Endodermal cell (in vitro differentiated cells): ENCODE measurements at places on chromosomes 11 and 22.

GRCh38 chr11:115580927-115581680, 76.9 kb upstream of the CADM1 start:
- DNase-seq, result no peak

DNA sequence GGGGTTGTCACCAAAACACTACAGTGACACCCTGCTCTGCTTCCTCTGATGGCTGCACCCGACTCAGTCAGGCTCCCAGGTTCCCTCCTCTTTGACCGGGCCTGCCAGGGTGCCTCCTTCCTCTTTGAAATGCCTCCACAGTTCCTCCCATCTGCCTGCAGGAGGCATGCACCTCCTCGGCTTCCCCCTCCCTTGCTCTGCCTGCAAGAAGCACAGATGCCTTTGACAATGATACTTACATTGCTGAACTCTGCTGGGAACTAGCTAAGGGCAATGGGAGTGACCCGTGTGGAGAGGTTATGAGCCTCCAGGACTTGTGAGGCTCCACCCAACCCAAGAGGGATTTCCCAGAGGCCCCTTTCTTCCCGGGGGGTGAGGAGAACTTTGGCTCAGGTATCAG, 674.1 kb downstream of the OPCML start:
- DNase-seq, result peak; percentile 91

- no peak for DNase-seq
Measured at GRCh38 chr11:31725176-31725575, 85.9 kb downstream of the PAX6 start.

DNA sequence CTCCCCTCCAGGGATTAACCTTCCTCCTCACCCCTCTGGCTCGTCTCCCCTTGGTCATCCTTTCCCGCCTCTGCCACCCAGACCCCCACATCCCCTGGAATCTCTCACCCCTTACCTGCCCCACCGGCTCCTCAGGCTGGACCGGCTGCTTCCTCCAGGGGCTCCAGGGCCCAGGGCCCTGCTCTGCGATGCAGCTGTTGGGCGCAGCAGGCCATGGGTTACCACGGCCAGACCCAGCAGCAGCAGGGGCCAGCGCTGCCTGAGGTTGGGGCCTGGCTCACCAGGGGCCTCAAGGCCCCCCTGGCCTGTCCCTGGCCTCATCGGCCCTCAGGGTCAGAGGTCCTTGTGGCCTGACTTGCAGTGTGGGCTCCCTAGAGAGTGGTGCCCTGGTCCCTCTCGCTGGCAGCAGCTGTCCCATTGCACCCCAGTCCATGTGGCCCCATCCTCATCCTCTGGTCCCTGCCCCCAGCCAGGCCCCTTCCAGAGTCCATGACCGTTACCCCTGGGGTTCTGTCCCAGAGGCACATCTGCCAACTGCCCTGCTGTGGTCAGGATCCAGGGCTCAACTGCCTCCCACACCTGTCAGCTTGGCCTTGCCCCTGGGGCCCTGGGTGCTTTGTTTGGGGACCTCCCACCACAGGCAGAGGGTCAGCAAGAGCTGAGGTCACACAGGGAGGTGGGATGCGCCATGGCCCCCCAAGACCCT, at the start of gene IGLL1:
IGLL1 (minus strand) TSS at position 421 of the 706 bp plus-strand sequence; CDS start at position 321, 100 bp downstream.
- DNase-seq, result no peak

- no peak for DNase-seq
Measured at GRCh38 chr11:96329855-96330510, 13.0 kb downstream of the MAML2 start.

DNA sequence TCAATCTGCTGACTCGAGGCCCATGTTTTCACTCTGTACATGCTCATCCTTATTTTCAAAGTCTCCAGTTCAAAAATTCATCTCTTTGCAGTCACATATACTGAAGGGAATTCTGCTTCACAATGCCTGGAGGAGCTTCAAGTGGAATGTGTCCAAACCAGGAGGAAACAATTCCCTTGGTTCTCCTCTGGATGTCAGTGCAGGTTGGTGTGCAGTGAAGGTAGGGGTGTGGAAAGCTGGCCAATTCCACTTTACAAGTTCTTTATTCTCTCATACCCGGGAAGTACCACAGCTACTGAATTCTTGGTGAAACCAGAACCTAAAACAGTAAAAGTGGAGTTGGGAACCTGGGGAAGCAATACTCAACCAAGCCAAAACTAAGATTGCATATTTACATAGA, 57.3 kb downstream of the BDNF start:
- peak; percentile 24 for DNase-seq

DNA sequence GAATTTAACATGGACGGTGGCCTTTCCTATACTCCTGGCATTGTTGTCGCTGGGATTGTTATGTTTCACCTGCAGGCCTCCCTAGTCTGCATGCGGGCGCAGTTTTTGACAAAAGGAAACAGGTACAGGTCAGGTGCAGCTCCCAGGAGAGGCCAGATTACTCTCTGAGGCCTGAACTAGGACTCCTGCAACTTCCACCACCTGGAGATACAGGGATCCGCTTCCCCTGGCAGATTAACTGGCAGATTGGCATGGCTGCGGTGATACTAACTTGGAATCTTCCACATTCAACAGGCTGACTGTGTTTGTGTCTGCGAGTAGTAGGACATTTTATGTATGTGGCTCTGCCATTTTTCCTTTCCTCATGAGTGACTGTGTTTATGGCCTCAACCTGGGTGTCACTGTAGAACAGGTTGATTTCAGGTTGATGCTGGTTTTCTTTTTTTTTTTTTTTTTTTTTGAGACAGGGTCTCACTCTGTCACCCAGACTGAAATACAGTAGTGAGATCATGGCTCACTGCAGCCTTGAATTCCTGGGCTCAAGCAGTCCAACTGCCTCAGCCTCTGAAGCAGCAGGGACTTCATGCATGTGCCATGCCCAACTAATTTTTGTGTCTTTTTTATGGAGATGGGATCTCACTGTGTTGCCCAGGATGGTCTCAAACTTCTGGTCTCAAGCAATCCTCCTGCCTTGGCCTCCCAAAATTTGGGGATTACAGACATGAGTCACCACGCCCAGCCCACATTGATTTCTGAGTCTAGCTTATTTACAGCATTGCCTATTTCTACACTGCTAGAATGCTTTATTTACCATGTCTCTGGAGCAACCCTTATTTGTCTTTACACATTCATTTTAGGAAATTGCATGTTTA, 1.7 kb upstream of the USP28 start:
- DNase-seq, result peak; percentile 30

- DNase-seq, result no peak
Measured at GRCh38 chr11:70298243-70298915, 27.9 kb downstream of the PPFIA1 start.

- peak; percentile 86 for DNase-seq
Measured at GRCh38 chr11:90134478-90135003, at the start of gene NAALAD2. Gene NAALAD2 (plus strand): TSS chr11:90134663. CDS start chr11:90134759, 96 bp downstream.

DNA sequence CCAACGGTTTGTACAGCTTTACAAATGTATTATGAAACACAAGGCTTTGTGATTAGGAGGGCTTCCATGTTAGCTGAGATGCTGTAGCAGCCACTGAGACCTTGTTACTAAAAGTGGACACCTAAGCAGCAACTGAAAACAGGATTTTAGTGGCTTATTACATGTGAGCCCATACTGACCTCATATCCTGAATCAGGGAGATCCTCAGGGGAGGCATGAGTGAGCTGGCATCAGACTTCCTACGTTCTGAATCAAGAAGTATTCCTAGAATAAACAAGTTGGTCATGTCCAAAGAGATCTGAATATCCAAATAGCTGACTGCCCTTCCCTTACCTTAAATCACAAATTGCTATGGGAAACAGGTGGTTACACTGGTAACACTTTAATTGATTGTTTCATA, 59.1 kb upstream of the SCUBE2 start:
- DNase-seq, result no peak

GRCh38 chr11:62548545-62549335, 2.1 kb upstream of the AHNAK start:
- DNase-seq, result no peak

DNA sequence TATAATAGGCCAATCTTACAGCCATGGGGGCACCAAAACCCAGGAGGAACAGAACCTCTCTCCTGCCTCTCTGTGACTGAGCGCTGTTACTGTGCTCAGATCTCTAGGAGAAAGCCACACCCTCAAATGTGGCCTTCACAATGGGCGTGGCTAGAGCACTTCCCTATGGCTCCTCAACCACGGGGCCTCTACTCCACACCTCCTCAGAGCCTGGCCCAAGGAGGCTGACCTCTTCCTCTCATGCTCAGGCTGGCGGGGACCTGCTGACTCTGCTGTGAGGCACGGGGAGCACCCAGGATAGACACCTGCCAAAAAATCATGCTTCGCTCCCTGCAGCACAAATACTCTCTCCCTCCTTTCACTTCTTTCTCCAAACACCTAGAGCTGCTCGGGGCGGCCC, 41.0 kb downstream of the C11orf58 start:
- peak; percentile 82 for DNase-seq

- DNase-seq, result no peak
Measured at GRCh38 chr22:37010976-37011375, 8.3 kb downstream of the TST start.

GRCh38 chr22:38271927-38272372, 860 bp downstream of the TMEM184B start:
- peak; percentile 76 for DNase-seq

DNA sequence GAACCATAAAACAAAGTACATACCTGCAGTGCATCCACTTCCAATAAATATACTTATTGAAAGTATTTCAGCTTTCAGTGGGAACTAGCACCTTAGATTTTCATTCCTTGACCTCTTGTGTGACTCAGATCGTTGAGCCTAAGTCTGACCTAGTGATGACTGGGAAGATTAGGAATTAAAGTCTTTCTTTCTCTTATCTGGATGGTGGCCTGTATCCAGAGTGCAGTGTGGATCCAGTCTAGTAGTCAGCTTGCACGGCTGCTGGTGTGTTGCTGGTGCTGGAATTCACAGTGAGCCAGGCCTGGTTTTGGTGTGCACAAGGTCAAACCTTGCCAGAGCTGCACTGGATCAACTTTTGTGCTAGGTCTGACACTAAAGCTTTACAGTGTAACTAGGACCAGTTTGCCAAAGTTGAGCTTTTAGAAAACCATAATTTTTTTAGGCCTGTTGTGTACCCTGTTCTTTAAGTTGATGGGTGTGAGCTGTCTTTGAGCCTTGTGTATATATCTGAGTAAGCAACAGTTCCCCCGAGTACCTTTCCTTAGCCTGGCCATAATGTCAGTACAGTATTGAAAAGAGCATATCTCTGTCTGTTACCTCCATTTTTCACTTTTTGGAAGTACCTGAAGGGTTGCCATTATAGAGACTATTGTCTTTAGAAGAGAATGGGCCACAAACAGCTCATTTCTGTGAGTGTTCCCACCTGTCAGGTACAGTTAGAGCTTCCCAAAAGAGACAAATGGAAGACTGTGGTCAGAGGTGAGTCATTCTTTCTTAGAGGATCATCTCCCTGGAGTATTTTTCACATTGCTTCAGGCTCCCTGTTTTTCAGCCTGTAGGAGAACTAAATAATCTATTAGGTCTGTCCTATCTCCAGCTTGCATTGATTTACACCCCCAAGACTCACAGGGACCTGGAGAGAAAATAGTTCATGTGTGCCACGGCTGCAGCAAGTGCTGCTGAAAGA, 89.8 kb downstream of the ALX4 start:
- no peak for DNase-seq

GRCh38 chr11:106461839-106462545, 384.5 kb downstream of the AASDHPPT start:
- no peak for DNase-seq

DNA sequence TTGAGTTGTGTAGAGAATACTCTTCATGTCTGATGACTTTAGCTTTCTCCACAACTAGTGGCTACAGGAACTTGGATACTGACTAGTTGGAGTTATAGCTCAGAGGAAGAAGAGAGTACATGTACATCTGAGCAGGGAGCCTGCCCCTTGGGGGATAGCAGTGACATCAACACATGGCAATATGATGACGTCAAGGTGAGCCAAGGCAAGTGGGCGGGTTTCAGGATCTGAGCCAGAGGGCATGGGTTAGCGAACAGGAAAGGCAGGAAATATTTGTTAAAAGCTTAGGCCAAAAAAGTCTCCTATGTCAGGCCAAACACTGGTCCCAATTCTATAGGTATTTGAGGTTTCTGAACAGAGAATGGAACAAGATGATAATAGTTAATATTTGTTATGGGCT, 42.0 kb upstream of the HORMAD2 start:
- no peak for DNase-seq

GRCh38 chr11:41394521-41395195, 64.8 kb downstream of the LRRC4C start:
- no peak for DNase-seq

DNA sequence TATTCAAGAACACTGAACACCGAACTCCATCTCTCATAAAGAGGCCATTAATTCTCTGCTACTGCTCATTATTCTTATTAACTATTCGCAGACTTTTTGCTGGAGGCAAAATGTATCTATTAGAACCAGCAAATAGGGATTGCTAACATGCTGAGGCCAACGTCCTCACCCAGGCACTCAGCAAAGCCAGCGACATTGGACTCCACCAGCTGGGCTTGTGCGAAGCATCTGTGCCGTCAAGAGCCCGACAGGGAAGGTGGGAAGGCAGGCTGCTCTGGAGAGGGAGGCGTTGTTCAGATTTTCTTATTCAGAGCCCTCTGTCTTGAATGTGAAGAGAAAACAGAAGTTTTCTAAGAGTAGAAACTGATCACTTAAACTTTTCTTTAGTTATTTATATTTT, 615.6 kb upstream of the KIRREL3 start:
- DNase-seq, result no peak

- DNase-seq, result no peak
Measured at GRCh38 chr22:29719899-29720645, at the start of gene CABP7. Gene CABP7 (plus strand): TSS chr22:29720003. CDS start chr22:29720425, 422 bp downstream.

GRCh38 chr22:17724678-17725499, 49.4 kb downstream of the BID start:
- peak; percentile 2 for DNase-seq

GRCh38 chr11:6988506-6988905, 31.6 kb downstream of the ZNF214 start:
- no peak for DNase-seq

DNA sequence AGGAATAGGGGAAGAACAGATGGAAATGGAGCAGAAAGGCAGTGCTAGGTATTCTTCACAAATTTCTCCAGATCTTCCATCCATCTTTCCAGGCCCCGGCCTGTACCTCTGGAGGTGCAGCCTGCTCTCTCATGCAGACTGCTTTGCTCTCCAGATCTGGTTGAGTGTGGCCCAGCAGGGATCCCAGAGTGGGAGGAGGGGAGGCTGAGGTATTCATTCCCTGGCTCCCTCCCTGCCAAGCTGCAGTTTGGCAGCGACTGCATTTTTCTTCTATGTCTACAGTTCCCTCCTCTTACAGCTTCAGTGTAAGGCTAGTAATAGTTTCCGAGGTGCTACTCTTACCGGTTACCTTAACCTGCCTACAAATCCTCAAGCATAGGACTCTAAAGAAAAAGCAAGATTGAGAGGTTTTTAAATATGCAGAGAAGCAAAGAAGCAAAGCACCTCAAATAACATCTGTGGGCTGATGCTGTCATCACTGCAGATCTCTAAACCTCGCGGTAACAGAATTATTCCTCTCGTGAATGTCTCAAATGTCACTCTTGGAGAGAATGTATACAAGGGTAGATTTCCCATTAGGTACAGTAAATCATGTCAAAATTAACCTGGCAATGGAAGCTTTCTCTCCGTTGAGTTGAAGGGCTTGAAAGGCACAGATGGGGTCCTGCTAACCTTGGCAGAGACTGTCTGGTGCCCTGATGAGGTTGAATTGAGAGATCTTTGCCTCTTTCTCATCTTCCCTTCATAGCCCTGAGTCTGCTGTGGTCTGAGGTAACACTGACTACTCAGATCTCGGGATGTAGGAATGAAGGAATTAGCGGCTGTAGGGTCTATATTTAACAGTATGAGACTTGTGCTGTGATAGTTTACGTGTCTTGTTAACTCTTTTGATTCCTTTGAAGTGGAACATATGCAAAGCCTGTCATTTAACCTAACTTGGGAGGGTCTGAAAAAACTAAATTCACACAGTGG, 297.9 kb upstream of the C11orf87 start:
- DNase-seq, result peak; percentile 85
